ENCODE measurements at places on chromosomes 7 and 10. TPM values are rescaled to one million over a fixed set of nuclear protein-coding genes. Genes with fewer than 3 reads are reported as not detected.

GRCh38 chr10:131855461-131856401, 45.1 kb upstream of the PPP2R2D start:
- no peak for DNase-seq

DNA sequence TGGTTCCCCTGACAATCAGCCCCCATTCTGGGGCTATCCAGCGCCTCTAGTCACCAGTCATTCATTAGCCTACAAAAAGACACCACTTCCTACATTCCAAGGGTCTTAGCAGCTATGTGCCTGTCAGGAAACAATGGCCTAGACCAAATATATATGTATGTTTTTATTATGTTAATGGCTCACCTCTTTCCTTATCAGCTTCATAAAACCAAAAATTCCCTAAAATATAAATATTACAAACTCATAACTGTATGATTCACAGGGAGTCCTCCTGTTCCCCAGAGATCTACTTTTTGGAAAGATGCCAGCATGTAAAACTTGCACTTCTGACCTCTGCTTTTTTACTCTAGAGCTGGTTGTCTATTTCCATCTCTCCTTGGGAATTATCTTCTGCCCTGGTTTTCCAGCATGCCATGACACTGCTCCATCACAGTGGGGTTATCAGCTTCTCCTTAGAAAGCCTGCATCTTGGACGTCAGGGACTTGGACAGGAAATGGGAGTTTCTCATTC, 79.2 kb downstream of the ABCA13 start:
- no peak for DNase-seq

DNA sequence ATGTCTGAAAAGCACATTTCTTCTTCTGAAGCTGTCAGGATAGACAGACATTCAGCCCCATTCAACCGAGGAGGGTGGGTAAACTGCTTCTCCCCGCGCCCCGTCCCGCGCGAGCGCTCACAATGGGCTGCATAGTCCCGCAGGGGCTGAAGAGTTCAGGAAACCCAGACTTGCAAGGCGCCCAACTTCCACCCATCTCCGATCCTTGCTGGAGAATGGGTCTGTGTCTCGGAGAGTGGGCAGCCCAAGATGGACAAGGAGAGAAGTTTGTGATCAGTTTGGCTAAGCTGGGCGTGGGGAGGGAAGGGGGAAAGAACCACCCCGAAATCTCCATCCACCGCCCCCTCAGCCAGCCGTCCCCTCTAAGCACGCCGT, 686 bp downstream of the AASS start:
- peak; percentile 39 for DNase-seq

GRCh38 chr7:92778972-92779371, 57.4 kb downstream of the CDK6 start:
- no peak for DNase-seq

GRCh38 chr7:32941681-32942414, 15.4 kb upstream of the FKBP9 start:
- DNase-seq = no peak

- DNase-seq = no peak
Observed at GRCh38 chr7:112122798-112123197, 83.4 kb downstream of the DOCK4 start.

- no peak for DNase-seq
Observed at GRCh38 chr10:121137533-121137932, 286.4 kb downstream of the WDR11 start.

The ASIC3 gene
- total RNA-seq = 6.5 TPM

The DEPP1 gene
- 35.1 TPM for total RNA-seq

DNA sequence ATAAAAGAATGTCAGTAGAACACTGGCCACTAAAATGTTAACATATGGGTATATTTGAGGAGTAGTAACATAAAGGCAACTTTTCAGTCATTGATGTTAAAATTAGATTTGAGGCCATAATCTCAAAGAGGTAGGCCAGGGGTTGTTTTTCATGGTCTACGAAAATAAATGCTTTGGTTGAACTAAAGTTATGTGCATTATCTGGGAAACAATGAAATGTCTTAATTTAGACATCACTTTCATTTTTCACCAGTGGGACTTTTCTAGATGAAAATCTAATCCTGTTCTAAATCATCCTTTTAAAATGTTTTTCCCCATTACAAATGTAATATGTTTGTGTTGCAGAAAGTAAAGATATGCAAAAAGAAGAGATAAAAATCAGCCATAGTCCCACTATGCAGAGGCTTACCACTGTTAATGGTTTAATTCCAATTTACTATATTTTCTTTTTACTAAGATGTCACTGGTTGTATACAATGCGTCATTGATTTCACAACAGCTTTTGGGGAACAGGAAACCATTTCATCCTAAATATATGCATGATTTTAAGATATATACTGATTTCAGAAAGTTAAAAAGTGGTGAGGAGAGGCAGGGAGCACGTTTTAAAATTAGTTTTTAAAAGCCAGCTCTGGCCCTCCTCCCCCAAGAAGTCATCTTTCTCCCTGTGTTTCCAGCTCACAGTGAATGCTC, 64.3 kb downstream of the ARID5B start:
- DNase-seq = no peak

- no peak for DNase-seq
Observed at GRCh38 chr7:127530148-127530547, 55.2 kb downstream of the GCC1 start.

- no peak for DNase-seq
Observed at GRCh38 chr10:94878649-94879048, 59.8 kb upstream of the CYP2C9 start.
